ENCODE measurements at places on chromosomes 7 and 10.
A peak's percentile ranks its signal among the peaks of the same experiment; 100 is the strongest.

- DNase-seq: no peak
Measured at GRCh38 chr7:1112625-1113547, 25.0 kb downstream of the GPER1 start.

GRCh38 chr10:129426606-129427005, 40.4 kb upstream of the MGMT start:
- DNase-seq: no peak

GRCh38 chr7:132575419-132575981, 770 bp downstream of the PLXNA4 start:
- DNase-seq: no peak

DNA sequence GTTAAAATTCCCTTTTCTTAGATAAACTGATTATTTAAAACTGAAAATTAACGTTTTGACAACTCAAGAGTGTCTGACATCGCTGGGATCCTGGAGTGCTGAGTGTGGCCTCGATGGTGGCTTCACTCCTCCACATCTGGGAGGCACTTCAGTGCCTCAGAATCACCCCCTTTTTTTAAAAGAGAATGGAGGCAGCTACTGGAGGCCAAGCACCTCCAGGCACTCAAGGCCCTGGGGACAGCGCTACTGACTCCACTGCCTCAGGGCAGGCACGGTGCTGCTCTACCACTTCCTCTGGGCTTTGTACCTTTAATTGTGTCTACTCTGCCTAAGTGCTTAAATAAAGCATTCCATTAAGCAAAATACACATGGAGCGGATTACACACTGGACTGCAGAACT, 27.2 kb upstream of the NCAPG2 start:
- DNase-seq: no peak

DNA sequence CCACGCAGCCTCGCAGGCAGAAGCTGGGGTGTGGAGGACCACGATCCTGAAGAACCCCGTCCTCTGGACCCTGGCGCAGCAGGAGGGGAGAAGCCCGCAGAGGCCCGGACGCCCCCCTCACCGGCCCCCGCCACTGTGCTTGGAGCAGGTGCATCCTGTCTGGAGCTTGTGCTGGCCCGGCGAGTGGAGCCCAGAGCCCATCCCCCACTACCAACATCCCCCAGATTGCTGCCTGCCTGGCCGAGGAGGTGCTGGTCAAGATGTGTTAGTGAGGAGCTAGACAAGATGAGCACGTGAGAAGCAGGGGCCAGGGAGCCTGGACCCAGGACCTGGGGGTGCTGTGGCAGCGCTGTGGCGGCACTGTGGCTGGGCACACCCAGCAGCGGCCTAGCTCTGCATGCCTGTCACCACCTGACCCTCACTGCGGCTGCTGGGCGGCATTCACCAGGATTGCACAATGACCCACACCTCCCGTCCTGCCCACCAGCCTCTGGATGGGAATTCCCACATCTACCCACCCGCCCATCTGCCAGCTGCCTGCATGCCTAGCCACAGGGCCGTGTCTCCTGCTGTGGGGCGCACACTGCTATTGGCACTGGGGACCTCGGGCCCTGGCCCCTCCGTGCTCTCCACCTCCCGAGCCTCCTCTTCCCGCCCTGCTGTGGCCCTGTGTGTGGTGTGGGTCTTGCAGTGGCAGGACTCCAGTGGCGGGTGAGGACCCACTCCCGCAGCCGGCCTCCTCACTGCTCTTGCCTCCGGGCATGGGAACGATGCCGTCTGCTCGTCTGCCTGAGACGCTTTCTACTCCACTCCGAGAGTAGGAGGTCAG, 11.8 kb downstream of the GPR146 start:
- DNase-seq: no peak

- DNase-seq: no peak
Measured at GRCh38 chr10:103852856-103853255, 2.5 kb downstream of the SH3PXD2A start.

GRCh38 chr10:97518301-97519043, 19.7 kb downstream of the UBTD1 start:
- no peak for DNase-seq

- no peak for DNase-seq
Measured at GRCh38 chr10:116787053-116787659, 44.8 kb upstream of the HSPA12A start.

DNA sequence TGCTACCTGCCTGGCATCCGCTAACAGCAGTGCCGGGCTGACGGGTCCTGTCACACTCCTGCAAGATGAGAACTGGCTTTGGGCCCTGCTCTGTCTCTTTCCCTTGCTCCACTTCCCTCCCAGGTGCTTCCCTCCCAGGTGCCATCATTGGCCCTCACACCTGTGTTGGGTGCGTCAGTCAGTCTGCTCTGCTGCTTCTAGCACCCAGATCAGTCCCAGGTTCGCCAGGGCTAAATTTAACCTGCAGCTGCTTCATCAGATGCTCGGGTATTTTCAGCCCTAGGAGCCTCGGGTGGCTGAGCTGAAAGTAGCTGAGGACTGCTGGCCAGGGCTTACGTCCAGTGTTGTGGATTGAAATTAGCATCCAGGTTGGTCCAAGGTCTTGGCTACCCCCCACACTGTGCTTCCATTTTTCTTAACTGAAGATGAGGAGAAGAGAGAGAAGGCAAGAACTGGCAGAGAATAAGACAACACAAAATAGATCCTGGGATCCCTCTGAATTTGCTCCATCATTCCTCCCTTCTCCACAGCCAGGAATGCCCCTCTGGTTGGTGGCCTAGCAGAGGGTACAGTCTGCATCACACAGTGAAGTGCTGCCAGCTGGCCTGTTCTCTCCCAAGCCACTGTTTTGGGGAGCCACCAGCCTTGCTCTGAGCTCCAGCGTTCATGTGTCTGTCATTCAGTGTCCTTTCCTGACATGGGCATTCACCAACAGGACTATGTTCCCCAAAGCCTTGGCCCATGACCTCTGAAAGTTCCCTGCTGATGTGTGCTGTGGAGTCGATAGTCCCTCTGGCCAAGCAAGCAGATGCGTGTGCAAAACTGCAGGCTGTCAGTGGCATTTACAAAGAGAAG, 65.9 kb upstream of the SYPL1 start:
- no peak for DNase-seq

- no peak for DNase-seq
Measured at GRCh38 chr10:112701211-112701877, 248.7 kb upstream of the TCF7L2 start.

GRCh38 chr10:85786401-85786899, 580.1 kb downstream of the GRID1 start:
- DNase-seq: no peak

DNA sequence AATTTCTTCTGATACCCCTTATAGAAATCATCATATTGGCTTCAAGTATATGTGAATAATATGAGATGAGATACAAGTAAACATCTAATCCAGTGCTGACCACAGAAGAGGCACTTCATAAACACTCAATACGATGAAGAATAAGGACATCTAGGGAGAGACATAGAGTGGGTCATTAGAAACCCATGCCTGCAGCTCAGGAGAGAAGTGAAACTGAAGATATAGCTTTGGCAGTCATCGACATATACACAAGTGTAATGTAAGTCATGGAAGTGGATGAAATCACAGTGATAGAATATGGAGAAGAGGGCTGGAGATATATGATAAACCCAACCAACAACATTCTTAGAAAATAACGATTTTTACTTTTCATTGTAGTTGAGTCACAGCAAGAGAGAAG, 665.0 kb downstream of the PARD3 start:
- no peak for DNase-seq

DNA sequence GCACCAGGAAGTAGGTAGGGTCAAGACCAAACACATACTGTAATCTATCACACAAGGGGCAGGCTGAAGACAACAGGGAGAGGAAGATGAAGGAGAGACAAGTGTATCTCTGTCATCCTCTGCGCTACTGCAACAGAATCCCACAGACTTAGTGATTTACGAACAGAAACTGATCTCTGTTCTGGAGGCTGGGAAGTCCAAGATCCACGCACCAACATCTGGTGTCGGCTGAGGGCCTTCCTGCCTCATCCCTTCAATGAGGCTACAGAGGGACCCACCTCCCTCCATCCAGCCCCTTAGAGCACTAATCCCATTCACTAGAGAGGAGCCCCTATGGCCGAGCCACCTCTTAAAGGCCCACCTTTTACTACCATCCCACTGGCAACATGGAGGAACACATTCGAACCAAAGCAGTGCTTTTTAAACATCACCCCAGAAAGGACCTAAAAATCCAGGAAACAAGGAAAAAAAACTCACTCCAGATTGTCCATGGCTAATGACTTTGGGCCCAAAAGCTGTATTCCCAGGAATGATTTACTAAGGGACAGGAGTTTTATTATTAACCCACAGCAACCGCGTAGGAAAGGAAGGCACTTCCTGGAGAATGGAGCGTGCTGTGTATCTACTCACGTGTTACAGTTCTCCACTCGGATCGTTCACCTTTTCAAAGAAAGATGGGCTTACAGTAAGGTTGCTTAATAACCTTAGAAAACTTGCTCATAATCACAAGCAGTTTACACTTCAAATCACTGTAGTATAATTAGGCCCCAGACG, 4.2 kb downstream of the BNIP3 start:
- DNase-seq: no peak

- DNase-seq: no peak
Measured at GRCh38 chr7:106119719-106120118, 7.6 kb upstream of the SYPL1 start.

GRCh38 chr7:67788669-67789068, 792.0 kb downstream of the TYW1 start:
- DNase-seq: no peak

- DNase-seq: peak; percentile 70
Measured at GRCh38 chr10:3783316-3783681, 1.7 kb downstream of the KLF6 start.

GRCh38 chr7:21029006-21029405, 242.3 kb upstream of the SP8 start:
- DNase-seq: no peak

GRCh38 chr10:18113881-18114280, 26.3 kb upstream of the CACNB2 start:
- no peak for DNase-seq

GRCh38 chr10:19683960-19684359, 132.3 kb upstream of the PLXDC2 start:
- no peak for DNase-seq

DNA sequence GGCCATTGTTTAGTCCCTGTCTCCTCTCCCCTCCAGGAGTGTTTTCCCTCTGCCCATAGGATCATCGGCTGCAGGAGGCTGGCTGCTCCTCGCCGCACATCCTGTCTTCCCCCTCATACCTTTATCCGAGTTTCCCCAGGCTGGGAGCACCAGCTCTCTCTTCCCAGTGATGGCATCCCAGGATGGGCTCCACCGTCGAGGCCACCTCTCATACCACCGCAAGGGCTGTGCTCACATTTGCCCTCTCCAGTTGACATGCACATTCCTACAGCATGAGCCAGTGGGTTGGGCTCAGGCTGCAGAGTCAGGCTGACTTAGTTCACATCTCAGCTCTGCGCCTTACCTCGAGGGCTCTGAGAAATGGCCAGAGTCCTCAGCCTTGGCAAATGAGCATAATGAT, 12.1 kb downstream of the HKDC1 start:
- DNase-seq: no peak

Measured in stimulated activated CD4-positive, alpha-beta T cell treated with anti-CD3 and anti-CD28 coated beads, Interleukin-12 subunit alpha, Interleukin-12 subunit beta, amount 100 ng/mL, for 4 hours (primary cell).